B cell (primary cell): ENCODE measurements at places on chromosomes 13 and 19.

- peak; percentile 94 for DNase-seq
Measured at GRCh38 chr19:41351339-41352245, 2.1 kb downstream of the TGFB1 start.

GRCh38 chr13:50322006-50322405, 306.8 kb downstream of the KCNRG start:
- DNase-seq: no peak

GRCh38 chr19:51183629-51184028, 41.3 kb upstream of the CD33 start:
- no peak for DNase-seq

GRCh38 chr13:77733674-77734073, 36.2 kb downstream of the SLAIN1 start:
- no peak for DNase-seq

GRCh38 chr13:75725736-75726135, 89.6 kb downstream of the LMO7 start:
- no peak for DNase-seq

- no peak for DNase-seq
Measured at GRCh38 chr13:39682310-39682709, 26.8 kb downstream of the COG6 start.

DNA sequence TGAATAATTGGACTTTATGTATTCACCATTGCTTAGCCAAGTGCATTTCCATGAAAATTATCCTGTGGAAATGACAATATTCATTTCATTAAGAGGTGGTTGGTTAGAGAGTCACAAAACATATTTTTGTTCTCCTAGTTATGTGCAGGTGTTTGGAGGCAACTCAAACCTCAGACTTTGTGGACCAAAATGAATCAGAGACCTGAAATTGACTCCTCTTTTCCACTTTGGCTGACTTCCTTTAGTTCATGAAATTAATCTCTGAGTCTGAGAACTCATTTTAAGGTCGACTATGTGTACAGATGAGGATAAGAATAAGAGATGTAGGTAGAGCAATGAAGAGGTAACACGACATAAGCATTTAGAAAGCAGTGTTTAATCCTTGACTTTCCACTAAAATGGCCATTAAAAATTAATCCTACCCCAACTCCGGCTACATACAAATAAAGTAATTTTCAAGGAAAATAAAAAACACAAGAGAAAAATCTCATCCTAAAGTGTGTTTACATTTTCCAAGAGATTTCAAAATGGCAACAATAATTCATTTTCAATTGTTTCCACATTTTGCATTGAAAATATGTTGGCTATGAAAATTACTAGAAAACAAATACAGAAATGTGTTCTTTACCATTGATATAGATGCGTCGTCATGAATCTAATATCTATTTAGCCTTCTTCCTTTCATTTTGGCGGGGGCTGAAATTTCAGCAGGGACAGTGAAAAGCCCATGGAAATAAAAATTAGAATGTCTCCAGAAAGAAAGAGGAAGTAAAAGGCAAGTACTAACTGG, 185.4 kb upstream of the CSNK1A1L start:
- DNase-seq: no peak

DNA sequence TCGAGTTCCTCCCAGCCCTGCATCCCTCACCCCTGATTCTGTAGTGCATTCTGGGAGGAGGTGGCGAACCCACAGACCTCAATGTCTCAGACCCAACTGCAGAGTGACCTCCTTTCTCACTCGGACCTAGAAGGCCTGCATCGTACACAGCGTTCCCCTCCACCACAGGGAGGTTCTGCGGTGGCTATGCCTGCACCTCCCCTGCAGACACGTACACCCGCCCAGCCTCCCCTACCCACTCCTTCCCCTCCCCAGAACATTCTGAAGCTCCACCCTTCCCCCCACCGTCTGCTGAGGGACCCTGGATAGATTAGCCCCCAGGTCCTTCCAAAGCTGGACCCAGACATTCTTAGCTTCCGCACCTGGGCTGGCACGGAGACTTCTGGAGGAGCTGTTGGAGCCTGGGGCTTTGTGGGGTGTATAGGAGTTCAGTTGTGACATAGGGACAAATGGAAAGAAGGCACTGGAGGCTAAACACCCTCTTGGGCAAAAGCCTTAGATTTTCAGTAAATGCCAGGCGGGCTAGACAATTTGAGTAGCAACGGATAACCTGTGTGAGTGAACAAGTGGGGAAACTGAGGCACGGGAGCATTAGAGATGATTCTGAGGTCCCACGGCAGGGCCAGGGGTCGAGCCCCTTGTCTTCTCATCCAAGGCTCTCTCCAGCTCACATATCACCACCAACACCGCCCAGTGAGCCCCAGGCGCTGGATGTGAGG, 420 bp upstream of the FSD1 start:
- DNase-seq: no peak

- DNase-seq: no peak
Measured at GRCh38 chr19:28292822-28293500, 920.0 kb downstream of the UQCRFS1 start.
